ENCODE measurements at places on chromosomes 5 and 9.

- no peak for DNase-seq
These were observed 360.2 kb downstream of the DEPDC1B start for GRCh38 chr5:60339691-60340201.

- no peak for DNase-seq
These were observed 96.3 kb upstream of the MEF2C start for GRCh38 chr5:88979244-88979643.

DNA sequence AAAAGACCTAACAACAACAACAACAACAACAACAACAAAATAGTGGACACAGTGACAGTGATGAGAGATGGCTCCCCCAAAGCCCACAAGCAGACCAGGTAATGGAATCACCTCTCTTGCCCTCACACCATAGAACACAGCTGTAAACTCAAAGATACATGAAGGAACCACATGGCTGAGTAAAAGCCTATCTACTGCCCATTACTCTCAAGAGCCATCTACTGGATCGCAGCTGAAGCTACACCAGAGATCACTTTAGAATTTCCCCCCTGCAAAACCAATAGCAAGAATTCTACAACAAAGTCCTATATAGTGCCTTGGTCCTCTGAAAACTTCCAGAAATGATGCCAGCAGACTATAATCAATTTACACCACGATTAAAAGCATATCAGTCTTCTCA, 1537.6 kb upstream of the CDH9 start:
- DNase-seq: no peak

- no peak for DNase-seq
These were observed 1495.2 kb downstream of the MAT2B start for GRCh38 chr5:165000479-165001190.

Measured in kidney epithelial cell (primary cell).